ENCODE measurements at places on chromosomes 5 and 9.
A peak's percentile ranks its signal among the peaks of the same experiment; 100 is the strongest.

DNA sequence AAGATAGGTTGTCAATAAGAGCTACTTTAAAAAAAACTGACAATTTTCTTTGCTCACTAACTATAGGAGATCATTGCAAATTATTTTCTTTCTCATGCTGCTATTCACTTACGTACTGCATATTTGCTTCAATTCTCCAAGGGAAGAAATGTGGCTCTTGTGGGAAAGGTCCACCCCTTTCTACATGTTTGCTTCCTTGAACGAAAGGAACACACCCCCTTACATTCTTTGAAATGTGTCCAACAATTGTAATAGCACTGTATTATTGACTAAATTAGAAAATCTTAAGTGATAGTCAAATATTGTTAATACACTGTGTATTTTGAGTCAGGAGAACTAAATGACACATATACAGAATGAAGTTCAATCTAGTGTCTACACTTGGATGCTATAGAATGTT lies 5.2 kb downstream of the MEF2C start:
- no peak for DNase-seq

GRCh38 chr9:101138509-101138908 lies 110.0 kb downstream of the PLPPR1 start:
- DNase-seq = no peak

DNA sequence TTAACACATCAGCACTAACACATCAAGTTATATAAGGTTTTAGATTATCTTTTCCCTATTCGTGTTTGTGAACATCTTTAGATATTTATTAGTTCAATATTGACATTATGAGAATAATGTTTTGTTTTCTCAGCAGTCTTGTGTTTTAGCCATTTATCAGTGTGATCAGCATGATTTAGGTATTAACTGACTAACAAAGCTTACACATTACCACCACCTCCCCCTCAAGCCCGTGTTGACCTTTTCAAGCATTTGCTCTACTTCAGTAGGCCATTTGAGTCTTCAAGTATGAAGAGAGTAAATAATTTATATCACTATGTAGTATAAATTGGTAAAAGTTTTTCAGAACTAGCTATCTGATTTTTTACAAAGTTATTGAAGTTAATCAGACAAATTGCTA lies 6.9 kb downstream of the PBX3 start:
- no peak for DNase-seq

- no peak for DNase-seq
Measured at GRCh38 chr9:4548811-4549725, 58.8 kb downstream of the SLC1A1 start.

DNA sequence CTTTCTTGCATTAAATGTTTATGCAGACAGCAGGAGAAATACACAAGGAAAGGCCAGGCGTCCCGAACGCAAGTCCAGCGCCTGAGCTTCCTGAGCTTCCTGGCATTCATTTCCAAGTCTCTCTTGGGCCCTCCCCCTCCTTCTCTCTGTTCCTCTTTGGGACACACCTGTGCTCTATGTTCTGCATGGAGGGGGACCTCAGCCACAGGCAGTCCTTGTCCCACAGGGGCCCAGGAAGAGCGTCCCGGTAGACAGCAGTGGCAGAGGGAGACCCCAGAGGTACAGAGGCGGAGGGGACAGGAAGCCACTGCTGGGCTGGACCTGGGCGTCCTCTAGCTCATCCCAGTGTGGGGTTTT lies 221.3 kb downstream of the C9orf50 start:
- DNase-seq = no peak

DNA sequence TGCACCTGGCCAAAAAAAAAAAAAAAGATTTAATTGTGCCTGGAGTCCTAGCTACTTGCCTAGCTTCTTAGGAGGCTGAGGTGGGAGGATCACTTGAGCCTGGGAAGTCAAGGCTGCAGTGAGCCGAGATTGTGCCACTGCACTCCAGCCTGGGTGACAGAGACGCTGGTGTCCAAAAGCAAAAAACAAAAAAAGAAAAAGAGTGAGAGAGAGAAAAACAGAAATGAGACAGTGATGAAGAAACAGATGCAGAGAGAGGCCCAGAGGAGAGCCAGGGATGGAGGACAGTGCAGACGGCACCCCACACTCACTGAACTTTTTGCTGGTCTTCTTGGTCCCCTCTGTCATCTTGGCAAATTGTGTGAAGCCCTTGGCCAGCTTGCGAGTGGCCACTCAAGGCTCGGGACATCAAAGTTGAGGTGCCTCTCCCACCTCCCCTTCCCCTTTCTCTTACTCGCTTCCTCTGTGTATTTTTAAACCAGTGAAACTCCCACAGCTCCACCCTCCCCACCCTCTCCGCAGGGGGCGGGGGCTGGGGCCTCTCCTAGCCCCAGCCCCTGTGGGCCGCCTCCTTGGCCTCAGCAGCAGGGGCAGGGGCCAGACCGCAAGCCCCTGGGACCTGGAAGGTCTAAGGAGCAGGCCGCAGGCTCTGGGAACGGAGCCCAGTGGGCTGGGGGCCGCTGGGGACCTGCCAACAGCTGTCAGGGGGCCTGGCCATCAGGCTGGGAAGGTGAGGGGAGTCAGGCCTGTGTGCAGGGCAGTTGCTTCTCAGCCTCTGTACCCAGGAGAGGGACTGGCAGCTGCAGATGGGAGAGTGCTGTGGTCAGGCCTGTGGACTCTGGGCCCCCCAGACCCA lies at the start of gene SH2D3C:
Gene SH2D3C, minus strand, starts transcription at position 387 of the 856 bp plus-strand sequence. Its CDS starts 39 bp downstream, at position 348.
- no peak for DNase-seq

DNA sequence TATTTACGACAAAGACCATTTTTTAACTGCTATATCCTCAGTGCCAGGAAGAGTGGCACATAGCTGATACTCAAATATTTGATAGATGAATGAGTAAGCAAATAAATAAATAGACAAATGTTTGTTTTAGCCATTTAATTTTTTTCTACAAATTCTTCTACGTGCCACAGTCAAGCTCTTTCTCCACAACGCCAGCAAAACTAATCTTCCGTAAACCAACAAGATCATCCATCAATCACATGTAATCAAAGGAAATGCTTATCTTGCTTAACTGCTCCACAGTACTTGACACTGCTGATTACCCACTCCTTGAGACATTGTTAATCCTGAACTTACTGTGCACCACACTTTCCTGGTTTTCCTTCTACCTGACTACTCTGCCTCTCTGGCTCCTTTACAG lies 136.7 kb downstream of the EDIL3 start:
- no peak for DNase-seq

DNA sequence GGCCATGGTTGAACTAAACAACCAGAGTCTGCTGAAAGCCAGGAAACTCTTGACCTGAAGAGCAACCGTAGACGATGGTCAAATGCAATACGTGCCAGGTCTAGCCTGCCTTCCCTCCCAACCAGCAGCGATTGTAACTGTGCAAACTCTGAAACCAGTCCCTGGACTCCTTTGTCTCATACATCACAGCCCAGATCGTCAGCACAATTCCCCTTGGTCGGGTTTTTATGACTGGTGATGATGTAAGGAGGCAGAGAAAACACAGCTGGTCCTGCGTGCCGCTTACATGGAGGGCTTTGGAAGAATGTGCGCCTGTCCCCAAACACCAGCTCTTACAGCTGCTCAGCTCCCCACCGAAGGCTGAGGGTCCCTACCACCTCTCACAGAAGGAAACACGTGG lies 24.6 kb downstream of the SMIM23 start:
- DNase-seq = no peak

DNA sequence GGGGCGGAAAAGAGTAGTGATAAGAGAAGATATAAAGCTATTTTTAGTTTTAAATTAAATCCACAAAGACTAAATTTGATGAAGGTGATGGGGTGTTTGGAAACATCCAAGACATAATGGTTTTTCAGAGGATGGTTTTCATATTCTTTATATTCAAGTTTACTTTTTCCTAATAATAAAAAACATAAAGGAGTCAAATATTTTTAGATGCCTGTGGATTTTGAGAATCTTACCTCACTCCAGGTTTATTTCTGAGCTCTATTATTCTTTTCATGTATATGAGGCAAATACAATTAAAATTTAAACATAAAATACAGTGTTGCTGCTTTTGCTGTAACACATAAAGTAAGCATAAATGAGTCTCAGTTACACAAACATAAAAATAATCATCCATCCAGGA lies 22.2 kb downstream of the MRPS30 start:
- DNase-seq = no peak

DNA sequence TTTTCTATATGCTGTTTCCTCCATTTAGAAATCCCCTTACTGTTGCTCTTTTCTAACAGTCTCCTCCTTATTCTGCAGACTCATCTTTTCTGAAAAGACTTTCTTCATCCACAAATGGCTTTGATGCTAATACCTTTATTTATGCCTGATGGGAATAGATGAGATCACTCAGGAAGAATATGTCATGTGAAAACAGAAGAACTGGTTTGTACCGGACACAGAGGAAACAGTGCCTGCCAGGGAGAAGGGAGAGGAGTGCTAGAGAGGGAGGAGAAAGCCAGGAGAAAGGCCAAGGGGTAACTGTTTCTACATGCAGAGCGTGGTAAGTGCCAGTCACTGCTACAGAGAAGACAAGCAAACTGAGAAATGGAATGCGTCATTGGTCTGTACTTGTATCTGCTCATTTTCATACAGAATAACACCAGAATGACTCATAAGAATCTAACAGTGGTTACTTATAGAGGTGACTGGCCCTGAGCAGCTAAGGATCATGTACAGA lies 45.9 kb upstream of the PJA2 start:
- DNase-seq = peak; percentile 75

DNA sequence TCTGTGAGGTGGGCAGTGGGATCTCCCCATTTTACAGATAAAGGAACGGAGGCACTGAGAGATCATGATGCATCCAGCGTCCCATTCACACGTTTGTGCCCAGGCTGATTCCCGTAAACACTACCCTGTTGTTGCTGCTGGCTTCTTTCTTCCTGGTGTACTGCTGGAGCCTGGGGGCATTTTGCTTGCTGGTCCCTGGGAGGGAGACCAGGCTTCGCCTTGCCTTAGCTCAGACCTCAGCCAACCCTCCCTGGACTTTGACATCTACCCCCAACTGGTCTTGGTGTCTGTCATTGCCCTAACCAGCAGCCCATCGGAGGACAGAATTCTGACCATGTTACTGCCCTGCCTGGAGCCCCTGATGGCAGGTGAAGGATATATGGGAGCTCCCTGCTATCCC lies 82.4 kb downstream of the ZNF618 start:
- DNase-seq = no peak

DNA sequence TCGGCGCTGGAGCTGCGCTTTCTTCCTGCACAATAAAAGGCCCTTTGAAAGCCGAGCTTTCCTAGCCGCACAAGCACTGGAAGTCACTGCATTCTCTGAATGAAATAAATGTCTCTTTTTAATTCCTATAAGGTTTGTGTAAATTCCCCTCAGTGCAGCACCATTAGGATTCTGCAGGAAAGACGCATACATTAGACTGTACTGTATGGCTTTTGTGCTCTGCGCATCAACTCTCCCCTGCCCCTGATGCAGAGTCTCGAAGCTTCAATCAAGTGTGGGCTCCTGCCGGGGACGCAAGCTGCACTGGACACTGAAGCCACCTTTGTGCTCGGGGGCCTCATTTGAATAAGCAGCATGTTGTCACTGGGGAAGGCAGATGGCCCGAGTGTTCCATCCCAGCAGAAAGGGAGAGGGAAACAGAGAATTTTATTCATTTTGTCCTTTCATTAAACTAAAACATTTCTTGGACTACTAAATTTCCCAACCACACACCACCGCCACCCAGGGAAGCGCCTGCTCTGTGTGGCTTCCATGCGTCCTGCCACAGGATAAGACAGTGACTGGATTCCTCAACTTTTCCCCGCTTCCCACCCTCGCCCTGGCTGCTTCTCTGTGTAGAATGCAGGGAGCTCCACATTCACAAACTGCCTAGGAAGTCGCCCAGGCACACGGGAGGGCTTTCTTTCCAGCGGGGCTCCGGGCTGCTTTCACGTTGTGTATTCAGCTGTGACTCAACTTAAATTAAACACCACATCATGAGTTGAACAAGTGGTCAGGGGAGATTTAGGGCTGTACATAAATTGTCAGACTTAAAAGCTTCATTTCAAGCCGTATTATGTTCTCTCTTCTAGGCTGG lies 635.4 kb downstream of the IRX1 start:
- DNase-seq = no peak

GRCh38 chr5:156387391-156387790 lies 60.4 kb downstream of the SGCD start:
- DNase-seq = no peak

DNA sequence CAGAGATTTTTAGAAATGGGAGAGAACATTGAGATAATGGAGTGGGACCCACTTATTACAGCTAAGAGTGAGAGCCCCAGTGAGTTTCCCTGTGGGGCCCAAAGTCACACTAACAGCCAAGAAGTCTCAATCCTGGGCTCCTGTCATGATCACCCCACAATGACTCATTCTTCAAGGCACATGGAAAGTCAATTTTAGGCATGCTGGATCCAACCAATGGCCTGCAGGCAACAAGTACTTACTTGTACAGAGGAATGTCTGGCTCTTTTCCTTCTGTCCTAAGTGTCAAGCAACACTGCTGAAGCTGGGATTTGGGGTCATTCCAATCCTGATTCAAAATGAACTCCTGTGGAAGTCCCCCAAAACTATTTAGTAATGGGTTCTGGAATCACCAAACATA lies 123.1 kb downstream of the DROSHA start:
- DNase-seq = no peak

DNA sequence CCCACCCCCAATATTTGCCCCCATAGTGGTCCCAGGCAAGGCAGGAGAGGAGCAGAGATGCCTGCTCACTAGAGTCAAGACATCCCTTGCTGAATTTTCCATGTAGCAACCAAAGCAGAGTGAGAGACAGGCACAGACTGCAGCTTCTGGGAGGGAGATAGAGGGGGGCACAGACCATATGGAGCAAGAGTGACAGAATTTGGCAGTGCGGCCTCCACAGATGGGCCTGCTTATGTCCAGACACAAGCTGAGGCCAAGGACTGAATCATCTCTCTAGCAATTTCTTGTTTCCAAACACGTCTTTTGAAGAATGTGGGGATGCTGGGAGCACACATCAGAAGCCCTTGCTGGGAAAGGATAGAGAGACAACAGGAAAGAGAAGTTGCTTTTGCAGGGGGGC lies 53.0 kb upstream of the ALDH1B1 start:
- no peak for DNase-seq

GRCh38 chr5:97165726-97166125 lies 17.3 kb downstream of the RIOK2 start:
- DNase-seq = no peak

GRCh38 chr9:100578610-100579009 lies 731 bp downstream of the CAVIN4 start:
- DNase-seq = peak; percentile 13

DNA sequence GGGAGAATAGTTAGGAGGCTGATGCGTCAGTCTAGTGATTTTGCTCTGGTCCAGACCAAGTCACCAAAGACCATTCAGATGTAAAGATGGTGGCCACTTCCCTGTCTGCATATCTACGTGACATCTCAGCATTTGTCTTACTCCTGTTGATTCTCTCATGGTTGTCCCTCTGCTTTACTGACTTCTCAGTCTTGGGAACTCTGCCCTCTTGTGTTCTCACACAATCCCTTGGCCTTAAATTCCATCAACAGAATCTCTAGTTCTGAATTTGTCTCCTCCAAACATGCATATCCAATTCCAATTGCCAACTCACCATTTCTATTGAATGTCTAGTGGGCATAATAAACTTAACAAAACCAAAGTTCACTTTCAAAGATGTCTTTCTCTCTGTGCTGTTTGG lies 147.8 kb downstream of the SLC24A2 start:
- no peak for DNase-seq
